ENCODE measurements at places on chromosomes 13 and 19. TPM values are rescaled to one million over a fixed set of nuclear protein-coding genes. Genes with fewer than 3 reads are reported as not detected.
A peak's percentile ranks its signal among the peaks of the same experiment; 100 is the strongest.

DNA sequence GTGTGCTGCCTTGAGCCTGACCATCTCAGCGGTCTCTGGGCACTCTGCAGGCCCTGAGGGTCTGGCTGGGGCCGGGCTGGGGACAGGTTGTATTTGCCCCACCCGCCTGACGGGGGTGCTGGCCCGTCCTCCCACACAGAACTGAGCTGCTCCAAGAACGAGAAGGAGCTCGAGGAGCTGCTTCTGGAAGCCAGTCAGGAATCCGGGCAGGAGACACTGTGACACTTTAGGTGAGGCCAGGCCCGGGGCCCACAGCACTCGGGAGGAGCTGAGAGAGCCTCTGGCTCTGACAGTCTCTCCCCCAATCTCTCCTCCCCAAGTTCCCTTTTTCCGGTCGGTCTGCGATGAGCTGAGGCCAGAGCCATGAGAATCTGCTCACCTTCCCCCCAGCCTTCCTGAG is 14.5 kb downstream of the NKPD1 start:
- DNase-seq: no peak

DNA sequence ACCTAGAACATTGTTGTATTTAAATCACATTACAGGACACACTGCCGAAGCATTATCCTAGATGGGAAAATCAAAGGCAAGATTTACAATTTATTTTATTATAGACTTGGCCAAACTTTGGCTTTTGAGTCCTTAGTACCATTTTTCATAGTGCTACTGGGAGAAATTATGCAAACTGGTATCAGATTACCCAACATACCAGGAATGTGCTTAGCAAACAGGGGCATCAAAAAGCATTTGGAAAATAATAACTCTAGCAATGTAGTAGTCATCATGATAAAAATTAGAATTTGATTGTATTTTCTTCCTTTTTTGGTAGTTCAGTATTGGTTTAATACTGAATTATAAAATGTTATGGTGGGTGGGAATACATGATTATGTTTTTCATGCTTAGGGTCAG is 34.0 kb downstream of the GPC6 start:
- DNase-seq: no peak

STOML3 gene
- not detected for total RNA-seq

GRCh38 chr13:33218020-33218419 is 67.5 kb downstream of the STARD13 start:
- DNase-seq: no peak

DNA sequence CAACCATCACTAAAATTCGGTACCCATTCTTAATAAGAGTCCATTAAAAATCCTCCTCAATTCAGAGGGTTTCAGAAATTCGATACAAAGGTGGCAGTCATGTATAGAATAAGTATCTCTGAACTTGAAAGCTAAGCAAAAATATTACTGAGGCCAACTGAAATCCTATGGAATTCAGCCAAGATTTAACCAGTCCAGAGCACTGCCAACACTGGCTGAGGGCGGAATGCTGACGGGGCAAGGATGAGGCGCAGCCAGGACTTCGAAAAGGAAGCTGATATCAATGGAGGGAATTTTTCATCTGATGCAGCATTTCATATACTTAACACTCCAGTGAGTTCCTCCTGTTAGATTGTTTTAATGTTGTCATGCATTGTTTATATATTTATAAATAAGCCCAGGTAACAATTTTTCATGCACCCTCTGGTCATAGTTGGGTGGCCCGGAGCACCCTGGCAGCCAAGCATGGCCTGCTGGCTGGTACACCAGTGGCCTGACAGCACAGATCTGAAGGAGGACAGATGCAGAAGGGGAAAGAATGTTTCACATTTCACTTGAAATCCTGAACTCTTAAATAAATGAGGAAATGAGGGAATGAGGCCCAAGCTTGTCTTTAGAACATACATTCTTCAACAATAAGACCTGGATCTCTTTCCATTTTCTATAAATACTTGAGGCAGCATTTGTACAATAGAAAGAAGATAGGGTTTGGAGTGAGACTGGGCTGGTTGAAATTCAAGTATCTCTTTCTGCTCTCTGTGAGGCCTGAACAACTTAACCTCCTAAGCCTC is 41.5 kb downstream of the WDFY2 start:
- DNase-seq: no peak

GRCh38 chr13:21075011-21075378 is 13.6 kb upstream of the LATS2 start:
- DNase-seq: peak; percentile 75

GRCh38 chr13:110394371-110394841 is 87.3 kb downstream of the COL4A2 start:
- DNase-seq: no peak

DNA sequence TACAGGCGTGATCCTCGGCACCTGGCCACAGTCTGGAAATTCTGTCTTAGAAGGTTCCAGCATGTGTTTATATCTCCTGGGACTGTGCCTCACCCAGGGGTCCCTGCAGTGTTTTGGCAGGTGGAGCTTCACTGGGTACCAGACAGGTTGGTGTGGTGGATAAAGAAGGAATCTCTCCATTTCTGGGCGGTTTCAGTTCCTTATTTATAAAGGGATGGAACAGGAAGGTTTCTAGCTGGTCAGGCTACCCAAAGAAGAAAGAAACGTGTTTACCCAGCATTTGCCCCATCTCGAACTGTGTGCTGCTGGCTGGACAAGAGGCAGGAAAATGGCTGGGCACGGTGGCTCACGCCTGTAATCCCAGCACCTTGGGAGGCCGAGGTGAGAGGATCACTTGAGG is 9.8 kb downstream of the PNPLA6 start:
- DNase-seq: no peak

DNA sequence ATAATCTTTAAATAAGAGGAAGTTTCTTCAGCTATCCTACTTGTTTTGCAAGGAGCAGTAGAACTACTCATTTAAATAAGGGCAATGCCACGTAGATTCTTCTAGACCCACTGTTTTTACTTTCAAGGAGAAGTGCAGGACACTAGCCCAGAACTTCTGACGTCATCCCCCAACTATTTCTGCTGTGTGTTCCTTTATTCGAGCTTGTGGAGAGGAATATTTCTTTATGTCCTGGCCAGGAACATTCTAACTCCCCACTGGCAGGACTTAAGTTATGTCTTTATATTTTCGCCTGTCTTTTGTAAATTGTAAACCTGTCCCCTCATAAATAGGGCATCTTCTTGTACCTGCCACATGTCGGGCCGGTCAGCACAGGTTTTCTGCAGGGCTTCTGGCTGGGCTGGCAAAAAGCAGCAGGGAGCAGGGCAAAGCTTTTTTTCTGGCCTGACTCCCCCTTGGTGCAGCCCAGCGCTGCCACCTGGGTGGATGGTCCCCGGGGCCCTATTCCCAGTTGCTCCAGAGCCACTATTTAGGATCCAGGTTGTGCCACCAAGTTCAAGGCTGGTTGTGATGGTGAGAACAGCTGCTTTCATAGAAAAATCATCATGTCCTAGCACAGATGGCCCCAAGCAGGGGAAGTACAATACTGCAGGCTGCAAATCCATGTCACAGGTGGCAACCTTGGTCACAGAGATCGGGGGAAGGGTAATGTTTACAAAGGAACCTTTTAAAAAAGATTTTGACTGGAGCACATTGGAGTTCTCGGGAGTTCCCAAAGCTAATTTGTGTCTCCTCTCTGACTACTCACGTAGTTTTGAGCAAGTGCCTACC is 1.8 kb downstream of the MBNL2 start:
- DNase-seq: no peak

RSPH6A gene
- total RNA-seq: 0.23 TPM

DNA sequence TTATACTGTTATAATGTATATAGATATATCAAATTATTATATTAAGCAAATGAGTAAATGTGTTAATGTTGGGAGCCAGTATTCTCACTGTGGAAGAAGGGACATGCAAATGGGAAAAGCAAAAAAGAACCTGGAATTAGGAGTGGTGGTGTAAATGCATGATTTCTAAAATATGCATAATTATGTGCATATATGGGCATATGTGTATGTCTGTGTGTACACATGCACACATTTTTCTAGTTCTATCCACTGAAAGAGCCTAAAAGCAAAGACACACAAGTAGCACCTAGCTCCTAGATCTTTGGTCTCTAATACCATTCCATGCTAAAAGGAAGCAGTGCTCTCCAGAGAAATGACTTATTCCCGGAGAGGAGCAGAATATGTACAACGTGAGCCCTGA is 38.3 kb upstream of the CEACAM20 start:
- DNase-seq: no peak

- no peak for DNase-seq
Observed at GRCh38 chr13:61831026-61831425, 415.4 kb upstream of the PCDH20 start.

GRCh38 chr19:6239401-6239844 is 40.4 kb downstream of the MLLT1 start:
- no peak for DNase-seq

DNA sequence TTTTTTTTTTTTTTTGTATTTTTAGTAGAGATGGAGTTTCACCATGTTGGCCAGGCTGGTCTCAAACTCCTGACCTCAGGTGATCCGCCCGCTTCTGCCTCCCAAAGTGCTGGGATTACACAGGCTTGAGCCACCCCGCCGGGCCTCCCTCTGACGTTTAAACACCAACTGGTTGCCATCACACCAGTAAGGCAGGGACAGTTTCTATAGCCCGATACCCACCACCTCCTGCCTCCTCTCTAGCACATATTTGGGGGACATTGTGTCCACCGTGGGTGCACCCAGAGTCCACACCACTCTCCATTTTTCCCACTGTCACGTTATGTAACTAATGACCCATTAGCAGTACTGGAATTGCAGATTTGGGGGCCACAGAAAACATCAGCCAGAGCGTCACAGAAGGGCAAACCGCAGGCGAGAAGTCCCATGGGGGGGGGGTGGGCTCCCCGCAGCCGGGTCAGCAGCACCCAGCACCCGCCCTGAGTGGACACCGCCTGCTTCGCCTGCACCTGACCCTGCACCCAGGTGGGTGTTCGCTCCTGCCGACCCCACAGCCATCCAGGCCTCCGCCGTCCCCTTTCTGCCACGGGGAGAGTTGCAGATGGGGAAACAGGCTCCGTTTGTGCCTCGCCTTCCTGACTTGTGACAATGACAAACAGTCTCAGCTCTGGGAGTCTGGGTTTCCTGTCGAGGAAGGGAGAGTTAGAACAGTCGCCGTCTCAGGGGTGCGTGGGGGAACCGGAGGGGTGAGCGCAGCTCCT is 3.6 kb downstream of the ONECUT3 start:
- DNase-seq: no peak

DNA sequence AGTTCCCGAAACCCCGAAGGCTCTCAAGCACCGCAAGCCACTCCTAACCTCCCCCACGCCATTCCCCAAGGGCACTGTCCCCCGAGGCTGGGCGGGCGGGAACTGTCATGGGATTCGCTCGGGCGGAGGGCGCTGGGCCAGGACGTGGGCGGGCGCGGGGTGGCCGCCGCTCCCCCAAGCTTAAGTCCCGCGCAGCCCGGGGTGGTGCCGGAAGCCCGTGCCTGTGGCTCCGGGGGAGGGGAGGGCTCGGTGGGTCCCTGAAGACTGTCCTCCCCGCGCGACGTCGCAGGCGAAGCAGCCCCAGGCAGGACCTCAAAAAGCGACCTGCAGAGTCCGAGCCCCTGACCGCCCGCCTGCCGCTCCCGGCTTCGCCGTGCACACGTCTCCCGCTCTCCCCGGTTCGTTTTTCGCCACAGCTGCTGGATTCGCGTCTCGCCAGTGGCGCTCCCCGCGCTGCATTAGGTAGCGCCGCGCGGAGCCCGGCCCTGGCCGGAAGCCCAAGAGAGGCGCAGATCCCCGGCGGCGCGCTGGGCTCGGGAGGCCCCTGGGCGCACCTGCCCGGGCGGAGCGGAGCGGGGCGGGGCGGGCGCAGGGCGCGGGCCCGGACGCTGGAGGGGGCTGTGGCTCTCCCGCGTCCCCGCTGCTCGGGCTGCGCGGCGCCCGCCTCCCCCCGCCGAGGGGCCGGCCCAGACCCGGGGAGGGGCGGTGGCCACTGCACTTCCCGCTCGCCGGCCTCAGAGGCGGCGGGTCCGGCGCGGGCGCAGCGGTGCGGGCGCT is at the start of gene FARP1:
FARP1 (plus strand) TSS at position 715 of the 777 bp plus-strand sequence. CDS start 70,149 bp downstream, outside the sequence.
- DNase-seq: peak; percentile 57

DNA sequence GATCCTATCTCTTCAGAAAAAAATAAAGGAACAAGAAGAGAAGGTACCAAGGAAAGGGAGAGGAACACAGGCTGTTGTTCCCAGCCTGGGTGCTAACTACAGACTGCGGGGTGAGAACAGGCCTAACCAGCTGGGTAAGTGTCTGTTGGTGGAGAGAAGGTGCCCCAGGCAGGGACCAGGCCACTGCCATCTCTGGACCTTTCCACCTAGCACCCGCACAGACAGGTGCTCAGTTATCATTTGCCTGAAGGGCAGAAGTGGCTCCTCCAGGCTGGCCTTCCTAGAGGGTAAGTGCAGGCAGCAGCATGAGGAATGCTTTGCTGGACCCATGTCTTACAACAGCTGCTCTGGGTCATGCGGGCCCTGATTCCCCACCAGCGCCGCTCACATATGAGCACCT is 10.1 kb downstream of the DNMT1 start:
- no peak for DNase-seq

DNA sequence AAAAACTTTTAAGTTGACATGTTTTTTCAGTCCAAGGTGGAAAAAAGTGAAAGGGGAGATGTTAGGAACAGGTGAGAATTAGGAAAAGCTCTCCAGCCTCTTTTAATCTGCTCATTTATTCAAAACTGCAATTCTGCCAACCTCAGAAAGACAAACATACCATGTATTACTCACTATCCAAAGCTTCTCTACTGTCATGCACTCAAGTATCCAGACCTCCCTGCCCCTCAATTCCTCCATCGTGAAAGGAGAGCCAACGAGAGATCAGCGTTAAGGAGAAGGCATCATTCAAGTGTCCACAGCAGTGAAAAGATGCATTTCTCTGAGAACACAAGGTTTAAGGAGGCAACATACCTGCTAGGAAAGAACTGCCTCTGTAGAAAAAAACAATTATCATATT is 24.5 kb downstream of the DIAPH3 start:
- DNase-seq: no peak

RFPL4AL1 gene
- not detected for total RNA-seq

DNA sequence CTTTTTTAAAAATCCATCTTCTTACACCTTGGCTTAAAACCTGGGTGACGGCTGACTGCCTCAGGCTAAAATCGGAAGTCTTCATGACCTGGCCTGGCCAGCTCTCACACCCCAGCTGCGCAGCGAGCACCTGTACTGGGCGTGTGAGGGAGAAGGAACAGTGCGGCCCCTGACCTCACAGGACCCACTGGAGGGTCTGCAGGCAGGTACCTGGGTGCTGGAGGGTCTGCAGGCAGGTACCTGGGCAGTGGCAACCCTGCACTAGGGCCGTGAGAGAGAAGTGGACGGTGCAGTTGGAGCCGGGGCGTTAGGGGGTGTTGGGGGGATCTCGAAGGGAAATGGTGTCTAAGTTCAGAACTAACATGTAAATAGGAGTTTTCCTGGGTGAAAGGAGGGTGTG is 144.3 kb downstream of the STK24 start:
- DNase-seq: no peak

GRCh38 chr19:49988433-49988832 is 27.5 kb upstream of the SIGLEC11 start:
- no peak for DNase-seq
